ENCODE measurements at places on chromosomes 2 and 18.

GRCh38 chr18:59918320-59918755, 18.5 kb downstream of the PMAIP1 start:
- H3K4me1 ChIP-seq = peaks cover 27% of the 10 kb centered on the region
- H3K27me3 ChIP-seq = peaks cover 15% of the 10 kb centered on the region
- H3K36me3 ChIP-seq = no peaks in the 10 kb centered on the region
- H3K27ac ChIP-seq = peak overlapping the region; percentile 41
- DNase-seq = no peak

DNA sequence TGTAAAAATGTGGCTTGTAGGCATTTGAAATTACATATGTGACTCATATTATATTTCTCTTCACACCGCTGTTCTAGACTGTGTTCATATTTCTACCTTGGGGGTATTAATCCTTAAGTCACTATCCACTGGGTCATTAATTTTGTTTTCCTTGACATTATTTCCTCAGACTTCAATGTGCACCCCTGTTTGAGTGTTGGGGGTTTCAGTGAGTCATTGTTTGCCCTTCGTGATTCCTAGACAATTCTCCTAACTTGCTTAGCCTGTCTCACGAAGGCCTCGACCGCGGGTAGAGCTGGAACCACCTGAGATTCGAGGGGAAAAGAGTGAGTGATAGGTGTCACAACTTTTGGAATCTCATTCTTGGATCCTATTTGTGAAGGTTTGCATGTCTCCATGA, 35.1 kb downstream of the NPAS2 start:
- no peak overlapping the region for H3K27ac ChIP-seq
- no peaks in the 10 kb centered on the region for H3K27me3 ChIP-seq
- H3K36me3 ChIP-seq = no peaks in the 10 kb centered on the region
- H3K4me1 ChIP-seq = peaks cover 4% of the 10 kb centered on the region
- H3K4me3 ChIP-seq = no peak overlapping the region

- no peaks in the 10 kb centered on the region for H3K36me3 ChIP-seq
- no peak overlapping the region for H3K4me3 ChIP-seq
- DNase-seq = no peak
- no peaks in the 10 kb centered on the region for H3K4me1 ChIP-seq
- peaks cover 2% of the 10 kb centered on the region for H3K27me3 ChIP-seq
These were observed 251.4 kb downstream of the KLHL29 start for GRCh38 chr2:23636426-23636825.

GRCh38 chr2:64232266-64232665, 88.0 kb upstream of the PELI1 start:
- no peak overlapping the region for H3K4me3 ChIP-seq
- no peak for DNase-seq
- H3K27me3 ChIP-seq = peaks cover 4% of the 10 kb centered on the region

DNA sequence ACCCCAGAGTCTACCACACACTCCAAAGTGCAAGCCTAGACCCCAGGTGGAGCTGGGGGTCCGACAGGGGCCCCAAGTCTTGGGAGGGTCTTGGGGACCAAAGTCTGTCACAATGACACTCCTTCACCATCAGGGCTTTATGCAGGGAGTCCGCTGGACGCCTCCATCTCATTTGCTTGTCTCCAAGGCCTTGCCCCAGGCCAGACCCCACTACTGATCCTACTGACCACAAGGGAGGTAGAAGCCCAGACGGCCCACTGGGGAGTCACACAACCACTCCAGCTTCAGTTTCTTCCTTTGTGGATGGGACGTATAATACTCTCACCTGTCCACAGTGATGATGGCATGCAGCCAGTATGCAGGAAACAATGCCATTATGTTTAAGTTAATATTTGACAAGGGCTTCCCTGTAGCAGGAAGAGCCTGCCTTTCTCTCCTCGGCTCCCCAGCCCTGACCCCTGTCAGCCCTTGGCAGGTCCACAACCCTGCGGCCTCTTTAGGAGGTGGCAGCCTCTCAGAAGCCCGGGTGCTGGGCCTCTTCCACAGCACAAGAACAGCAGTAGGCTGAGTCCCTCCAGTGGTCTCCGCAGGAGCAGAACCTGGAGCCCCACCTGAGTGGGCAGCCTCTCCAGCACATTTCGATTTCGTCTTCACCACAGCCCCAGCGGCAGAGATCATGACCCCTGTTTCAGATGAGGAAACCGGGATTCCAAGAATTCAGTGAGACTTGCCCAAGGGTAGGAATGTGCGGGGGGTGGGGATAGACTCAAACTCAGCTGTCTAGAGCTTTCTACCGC, 6.5 kb downstream of the BIN1 start:
- no peak for DNase-seq
- peaks cover 7% of the 10 kb centered on the region for H3K27me3 ChIP-seq
- H3K4me1 ChIP-seq = peaks cover 5% of the 10 kb centered on the region
- H3K36me3 ChIP-seq = no peaks in the 10 kb centered on the region
- H3K4me3 ChIP-seq = no peak overlapping the region
- H3K27ac ChIP-seq = no peak overlapping the region

- peaks cover 35% of the 10 kb centered on the region for H3K36me3 ChIP-seq
- H3K4me1 ChIP-seq = peaks cover 6% of the 10 kb centered on the region
- no peak for DNase-seq
- H3K27me3 ChIP-seq = no peaks in the 10 kb centered on the region
These were observed 46.5 kb downstream of the MAPRE2 start for GRCh38 chr18:35087726-35088125.

DNA sequence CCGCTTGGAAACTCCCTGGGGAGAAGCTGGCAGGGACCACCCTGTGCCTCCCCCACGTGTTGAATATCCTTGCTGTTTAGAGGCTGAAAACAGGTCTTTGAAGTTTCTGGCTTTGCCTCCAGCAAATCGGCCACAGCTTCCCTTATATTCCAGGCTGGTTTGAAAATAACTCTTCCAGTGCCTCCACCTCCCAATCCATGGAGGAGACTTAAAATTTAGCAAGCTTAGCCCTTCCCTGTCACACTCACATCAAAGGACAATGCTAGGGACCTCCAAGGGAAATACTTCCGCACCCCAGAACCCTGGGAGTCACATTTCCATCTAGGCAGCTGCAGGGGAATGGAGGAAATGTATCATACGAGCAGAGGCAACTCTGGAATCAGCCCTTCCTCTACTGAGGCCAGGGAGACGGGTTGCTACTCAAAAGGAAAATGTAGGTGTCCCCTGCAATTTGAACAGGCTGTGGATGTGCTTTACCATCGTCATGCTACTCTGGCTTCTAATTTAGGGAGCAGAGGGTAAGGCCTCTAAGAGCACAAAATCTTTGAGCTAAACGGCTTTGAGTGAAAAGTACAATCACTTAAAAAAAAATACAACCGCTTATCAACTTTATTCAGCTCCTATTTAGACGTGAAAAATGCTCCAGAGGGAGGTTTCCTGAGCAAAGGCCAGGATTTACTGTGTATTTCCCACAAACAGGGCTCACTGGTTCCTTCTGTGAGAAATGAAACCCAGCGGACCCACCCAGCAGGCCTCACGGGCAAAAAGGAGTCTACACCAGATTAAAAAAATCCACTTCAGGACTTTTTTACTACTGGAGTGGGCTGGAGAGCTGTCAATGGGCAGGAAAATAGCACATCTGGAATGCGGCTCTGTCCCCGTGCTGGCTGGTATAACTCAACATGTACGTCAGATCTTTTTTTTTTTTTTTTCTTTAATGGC, 49.4 kb upstream of the PKDCC start:
- H3K36me3 ChIP-seq = no peaks in the 10 kb centered on the region
- H3K4me1 ChIP-seq = no peaks in the 10 kb centered on the region
- peaks cover 4% of the 10 kb centered on the region for H3K27me3 ChIP-seq
- no peak for DNase-seq
- H3K4me3 ChIP-seq = no peak overlapping the region

GRCh38 chr2:30149976-30150375, 3.2 kb downstream of the YPEL5 start:
- DNase-seq = no peak
- H3K27ac ChIP-seq = no peak overlapping the region
- no peak overlapping the region for H3K4me3 ChIP-seq

- H3K27me3 ChIP-seq = no peaks in the 10 kb centered on the region
- DNase-seq = no peak
- H3K4me3 ChIP-seq = no peak overlapping the region
These were observed 45.8 kb upstream of the CDKL4 start for GRCh38 chr2:39289609-39290008.

DNA sequence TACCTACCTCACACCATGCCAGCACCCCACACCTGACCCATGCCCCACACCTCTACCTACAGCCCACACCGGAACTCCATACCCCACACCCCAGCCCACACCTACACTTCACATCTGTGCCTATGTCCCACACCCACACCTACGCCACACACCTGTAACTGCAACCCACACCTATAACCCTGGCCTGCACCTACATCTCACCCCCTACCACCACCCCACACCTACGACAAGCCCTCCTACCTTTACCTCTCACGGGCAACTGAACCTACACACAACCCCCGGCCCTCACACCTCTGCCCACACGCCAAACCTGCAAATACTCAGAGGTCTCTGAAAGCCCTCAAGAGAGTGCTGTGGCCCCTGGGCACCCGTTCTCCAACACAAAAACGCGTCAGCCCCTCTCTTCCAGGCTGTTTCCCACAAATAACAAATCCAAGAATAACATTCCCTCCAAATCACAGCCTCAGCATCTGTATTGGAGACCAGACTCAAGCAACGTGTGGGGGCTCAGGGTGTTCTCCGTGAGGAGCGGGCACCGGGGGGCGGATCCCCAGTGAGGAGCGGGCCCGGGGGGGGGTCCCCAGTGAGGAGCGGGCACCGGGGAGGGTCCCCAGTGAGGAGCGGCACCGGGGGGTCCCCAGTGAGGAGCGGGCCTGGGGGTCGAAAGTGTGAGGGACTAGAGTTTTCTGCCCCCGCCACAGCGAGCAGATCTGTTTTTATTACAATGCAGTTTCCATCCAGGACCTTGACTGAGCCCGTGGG, 33.4 kb downstream of the SLC66A2 start:
- H3K4me3 ChIP-seq = no peak overlapping the region
- H3K36me3 ChIP-seq = peaks cover 42% of the 10 kb centered on the region
- no peaks in the 10 kb centered on the region for H3K27me3 ChIP-seq
- peaks cover 14% of the 10 kb centered on the region for H3K4me1 ChIP-seq
- DNase-seq = no peak
- H3K27ac ChIP-seq = no peak overlapping the region

- no peaks in the 10 kb centered on the region for H3K36me3 ChIP-seq
- no peak overlapping the region for H3K4me3 ChIP-seq
- H3K27me3 ChIP-seq = no peaks in the 10 kb centered on the region
These were observed 69.9 kb downstream of the CYP26B1 start for GRCh38 chr2:72077702-72078169.

- no peak overlapping the region for H3K27ac ChIP-seq
- H3K4me3 ChIP-seq = no peak overlapping the region
- H3K27me3 ChIP-seq = peaks cover 31% of the 10 kb centered on the region
- no peak for DNase-seq
- no peaks in the 10 kb centered on the region for H3K4me1 ChIP-seq
These were observed 67.9 kb downstream of the SLC9A4 start for GRCh38 chr2:102540882-102541281.

DNA sequence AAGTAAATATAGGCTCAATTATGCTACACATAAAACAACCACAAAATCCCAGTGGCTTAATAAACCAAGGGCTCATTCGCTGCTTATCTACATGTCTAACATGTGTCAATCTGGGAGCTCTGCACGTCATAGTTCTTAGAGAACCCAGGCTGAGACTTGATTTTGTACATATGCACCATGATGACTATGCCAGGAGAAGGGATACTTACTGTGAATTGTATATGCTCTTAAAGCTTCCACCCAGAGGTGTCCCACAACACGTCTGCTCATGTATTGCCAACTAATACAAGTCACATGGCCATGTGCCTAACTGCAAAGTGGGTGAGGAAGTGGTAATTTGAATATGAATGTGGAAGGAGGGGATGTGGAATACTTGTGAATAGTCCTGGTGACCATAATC, 262.1 kb downstream of the CPS1 start:
- H3K4me1 ChIP-seq = no peaks in the 10 kb centered on the region
- H3K27ac ChIP-seq = no peak overlapping the region
- H3K27me3 ChIP-seq = no peaks in the 10 kb centered on the region
- no peak overlapping the region for H3K4me3 ChIP-seq

DNA sequence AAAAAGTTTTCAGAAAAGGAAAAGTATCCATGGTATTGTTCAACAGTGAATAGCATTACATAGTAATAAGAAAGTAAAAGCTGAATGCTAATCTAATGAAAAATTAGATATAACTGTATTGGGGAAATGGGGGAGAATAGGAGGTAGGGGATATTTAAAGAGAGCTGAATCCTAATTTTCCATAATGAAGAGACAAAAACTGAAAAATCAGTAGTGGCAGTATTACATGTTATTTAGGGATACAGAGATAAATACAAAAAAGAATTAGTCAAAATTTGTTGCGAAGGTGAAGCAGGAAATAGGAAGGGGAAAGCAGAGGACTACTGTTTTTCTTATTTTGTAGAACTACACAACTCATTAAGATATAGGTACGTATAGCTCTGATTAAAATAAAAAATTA, 9.1 kb downstream of the TANK start:
- H3K27ac ChIP-seq = no peak overlapping the region
- H3K4me1 ChIP-seq = peaks cover 46% of the 10 kb centered on the region
- no peak overlapping the region for H3K4me3 ChIP-seq

GRCh38 chr18:46481048-46481846, 175.8 kb downstream of the LOXHD1 start:
- H3K27ac ChIP-seq = no peak overlapping the region
- H3K4me1 ChIP-seq = no peaks in the 10 kb centered on the region

- H3K36me3 ChIP-seq = no peaks in the 10 kb centered on the region
- no peaks in the 10 kb centered on the region for H3K4me1 ChIP-seq
- no peaks in the 10 kb centered on the region for H3K27me3 ChIP-seq
- no peak for DNase-seq
- H3K4me3 ChIP-seq = no peak overlapping the region
These were observed 801.0 kb downstream of the TDRD15 start for GRCh38 chr2:21924640-21925285.

GRCh38 chr2:41697389-41697788, 350.4 kb upstream of the PKDCC start:
- H3K27me3 ChIP-seq = peaks cover 7% of the 10 kb centered on the region
- H3K4me1 ChIP-seq = no peaks in the 10 kb centered on the region
- H3K36me3 ChIP-seq = no peaks in the 10 kb centered on the region
- no peak overlapping the region for H3K27ac ChIP-seq
- H3K4me3 ChIP-seq = no peak overlapping the region

Measured in activated naive CD8-positive, alpha-beta T cell treated with anti-CD3 and anti-CD28 coated beads, Interleukin-2, amount 10 ng/mL, durations not matched to agents 7 days and 5 days (primary cell).